Activated CD4-positive, CD25-positive, alpha-beta regulatory T cell treated with anti-CD3 and anti-CD28 coated beads, Interleukin-2, amount 50 U/mL, for 24 hours (primary cell): ENCODE measurements at places on chromosomes 1 and 21.

- ATAC-seq: no peak
Observed at GRCh38 chr1:60225486-60225885, 151.9 kb upstream of the C1orf87 start.

- ATAC-seq: no peak
Observed at GRCh38 chr1:107487506-107487905, 346.7 kb downstream of the NTNG1 start.

DNA sequence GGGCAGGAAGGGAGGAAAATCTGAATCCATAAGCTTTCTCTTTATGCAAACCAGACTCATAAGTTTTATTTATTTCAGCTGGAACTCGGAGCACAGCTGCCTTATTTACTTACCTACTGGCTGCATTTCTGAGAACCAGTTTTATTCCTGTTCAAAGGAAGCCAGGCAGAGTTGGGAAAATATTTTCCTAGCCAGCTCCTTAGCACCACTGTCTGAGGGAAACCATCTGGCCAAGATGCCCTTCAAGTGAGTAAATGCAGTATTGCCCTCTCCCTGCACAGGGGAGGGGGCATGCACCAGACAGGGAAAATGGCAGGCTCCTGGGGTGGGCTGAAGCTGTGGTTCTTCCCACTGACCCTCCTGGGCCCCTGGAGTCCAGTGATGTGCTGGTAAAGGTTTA is 28.9 kb upstream of the FMOD start:
- ATAC-seq: no peak

GRCh38 chr1:214970016-214970415 is 112.5 kb upstream of the KCNK2 start:
- no peak for ATAC-seq

DNA sequence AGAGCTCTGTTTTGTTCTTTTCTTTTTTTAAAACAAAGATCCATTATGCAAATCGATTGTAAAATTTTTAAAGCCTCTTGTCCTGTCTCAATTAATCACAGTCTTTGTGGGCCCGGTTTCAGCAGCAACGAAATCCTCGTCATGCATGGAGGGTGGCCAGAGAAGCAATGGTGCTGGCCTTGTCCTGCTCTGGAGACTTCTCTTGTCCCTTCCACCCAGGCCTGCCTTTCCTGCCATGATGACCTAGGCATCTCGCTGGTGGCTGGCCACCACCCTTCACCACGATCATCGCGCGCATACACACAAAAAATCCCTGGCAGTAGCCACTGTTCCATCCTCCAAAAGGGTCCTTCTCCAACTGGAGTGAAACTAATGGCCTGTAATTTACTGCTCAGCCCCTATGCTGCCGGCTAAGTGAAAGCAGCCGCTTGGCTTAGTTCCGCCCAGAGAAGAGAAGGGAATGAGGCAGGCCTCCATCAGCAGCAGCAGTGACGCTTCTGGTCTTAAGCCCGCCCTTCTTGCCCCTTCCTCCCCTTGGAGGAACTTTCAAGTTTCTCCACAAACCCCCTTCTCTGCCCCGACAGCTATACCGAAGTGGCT is 309.5 kb downstream of the NPHP4 start:
- ATAC-seq: no peak

GRCh38 chr1:153598309-153599172 is 14.4 kb downstream of the S100A16 start:
- peak; percentile 83 for ATAC-seq

DNA sequence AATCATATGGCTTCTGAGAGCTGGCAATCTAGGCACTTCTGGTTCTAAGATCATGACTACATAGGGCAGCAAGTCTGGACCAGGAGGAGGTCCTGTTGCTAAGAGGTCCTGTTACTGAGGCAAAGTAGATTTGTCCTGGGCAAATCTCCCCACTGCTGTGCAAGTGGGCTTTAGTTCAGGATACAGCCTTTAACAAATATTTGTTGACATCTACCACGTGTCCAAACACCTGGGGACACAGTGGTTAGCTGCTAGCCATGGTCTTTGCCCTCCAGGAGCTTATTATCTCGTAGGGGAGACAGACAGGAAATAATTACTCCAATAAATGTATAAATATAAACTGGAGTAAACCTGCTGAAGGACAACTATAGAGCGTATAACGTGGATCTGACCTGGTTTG is 3.2 kb downstream of the CGN start:
- no peak for ATAC-seq

DNA sequence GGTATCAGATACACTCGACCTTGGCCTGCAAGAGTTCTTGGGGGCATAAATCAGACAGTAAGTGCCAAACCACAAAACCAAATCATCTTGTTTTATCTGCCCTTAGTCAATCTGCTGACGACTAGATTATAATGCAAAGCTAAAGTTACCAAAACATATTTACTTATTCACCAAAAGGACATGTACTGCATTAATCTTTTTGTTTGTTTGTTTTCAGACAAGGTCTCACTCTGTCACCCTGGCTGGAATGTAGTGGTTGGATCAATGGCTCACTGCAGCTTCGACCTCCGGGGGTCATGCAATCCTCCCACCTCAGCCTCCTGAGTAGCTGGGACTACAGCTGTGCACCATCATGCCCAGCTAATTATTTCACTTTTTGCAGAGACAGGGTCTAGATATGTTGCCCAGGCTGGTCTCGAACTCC is 114.7 kb downstream of the APP start:
- no peak for ATAC-seq

GRCh38 chr21:46153247-46154154 is 1.9 kb downstream of the FTCD start:
- peak; percentile 42 for ATAC-seq

GRCh38 chr1:226545836-226546596 is 2.5 kb upstream of the STUM start:
- no peak for ATAC-seq

- ATAC-seq: no peak
Observed at GRCh38 chr1:208187499-208188041, 56.6 kb downstream of the PLXNA2 start.

DNA sequence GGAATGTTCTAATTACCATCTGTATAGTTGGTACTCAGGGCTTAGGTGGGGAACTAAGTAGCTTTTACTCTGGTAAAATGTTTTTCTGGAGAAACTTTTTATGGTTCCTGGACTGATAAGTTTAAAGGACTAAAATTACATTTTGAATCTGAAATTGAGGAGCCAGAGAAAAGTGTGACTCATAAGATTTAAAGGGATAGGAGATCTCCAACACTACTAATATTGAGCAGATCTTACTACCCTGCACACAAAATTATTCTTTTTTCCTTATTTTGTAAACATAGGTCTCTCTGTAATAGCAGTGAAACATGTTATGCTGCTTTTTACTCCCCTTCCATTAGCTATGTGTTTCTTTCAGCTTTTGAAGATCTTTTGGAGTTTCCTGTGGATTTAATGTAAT is 32.5 kb downstream of the MTF2 start:
- no peak for ATAC-seq

- peak; percentile 63 for ATAC-seq
Observed at GRCh38 chr1:19651141-19651737, 7.1 kb downstream of the NBL1 start.

GRCh38 chr1:25487628-25488027 is 55.8 kb upstream of the LDLRAP1 start:
- ATAC-seq: no peak

DNA sequence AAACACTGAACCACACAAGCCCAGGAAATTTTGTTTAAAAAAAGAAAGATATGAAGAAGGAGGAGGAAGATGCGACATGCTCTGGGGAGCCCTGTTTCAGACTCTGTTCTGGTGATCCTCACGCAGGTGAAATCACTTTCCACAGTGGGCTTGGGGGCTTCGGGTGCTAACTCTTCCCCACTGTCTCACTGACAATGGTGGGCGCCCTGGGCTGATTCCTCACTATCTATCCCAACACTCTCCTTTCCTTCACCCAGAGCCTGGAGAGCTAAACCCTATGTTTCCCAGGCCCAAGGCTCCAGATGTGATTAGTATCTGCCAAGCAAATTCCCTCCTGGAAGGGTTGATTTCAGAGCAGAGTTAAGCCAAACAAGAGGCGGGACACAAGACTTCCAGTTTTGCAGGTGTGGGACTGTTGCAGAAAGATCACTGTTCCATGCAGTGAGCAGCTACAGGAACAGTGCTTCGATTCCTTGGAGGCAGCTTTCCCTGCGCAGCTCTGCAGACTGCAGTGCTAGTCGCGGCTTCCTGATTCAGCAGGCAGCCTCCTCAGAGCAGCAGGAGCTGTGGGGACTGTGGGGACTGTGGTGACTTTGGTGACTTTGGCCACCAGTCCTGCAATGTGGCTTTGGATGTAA is 168.3 kb downstream of the RHOU start:
- ATAC-seq: no peak

GRCh38 chr1:237146241-237146640 is 104.3 kb downstream of the RYR2 start:
- ATAC-seq: no peak

- peak; percentile 86 for ATAC-seq
Observed at GRCh38 chr1:159077120-159077961, 775 bp upstream of the AIM2 start.

GRCh38 chr1:38114241-38115026 is 67.8 kb upstream of the POU3F1 start:
- ATAC-seq: no peak

GRCh38 chr1:174200746-174201145 is 41.4 kb downstream of the RABGAP1L start:
- no peak for ATAC-seq

DNA sequence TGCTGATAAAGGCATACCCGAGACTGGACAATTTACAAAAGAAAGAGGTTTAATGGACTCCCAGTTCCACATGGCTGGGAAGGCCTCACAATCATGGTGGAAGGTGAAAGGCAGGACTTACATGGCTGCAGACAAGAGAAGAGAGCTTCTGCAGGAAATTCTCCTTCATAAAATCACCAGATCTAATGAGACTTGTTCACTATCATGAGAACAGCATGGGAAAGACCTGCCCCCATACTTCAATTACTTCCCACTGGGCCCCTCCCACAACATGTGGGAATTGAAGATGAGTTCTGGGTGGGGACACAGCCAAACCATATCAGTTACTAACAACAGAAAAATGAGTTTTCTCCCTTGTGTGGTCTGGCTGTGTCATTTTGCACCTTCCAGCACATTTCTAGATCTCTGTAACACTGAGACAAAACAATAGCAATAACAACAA is 741.4 kb downstream of the KCNT2 start:
- ATAC-seq: no peak

DNA sequence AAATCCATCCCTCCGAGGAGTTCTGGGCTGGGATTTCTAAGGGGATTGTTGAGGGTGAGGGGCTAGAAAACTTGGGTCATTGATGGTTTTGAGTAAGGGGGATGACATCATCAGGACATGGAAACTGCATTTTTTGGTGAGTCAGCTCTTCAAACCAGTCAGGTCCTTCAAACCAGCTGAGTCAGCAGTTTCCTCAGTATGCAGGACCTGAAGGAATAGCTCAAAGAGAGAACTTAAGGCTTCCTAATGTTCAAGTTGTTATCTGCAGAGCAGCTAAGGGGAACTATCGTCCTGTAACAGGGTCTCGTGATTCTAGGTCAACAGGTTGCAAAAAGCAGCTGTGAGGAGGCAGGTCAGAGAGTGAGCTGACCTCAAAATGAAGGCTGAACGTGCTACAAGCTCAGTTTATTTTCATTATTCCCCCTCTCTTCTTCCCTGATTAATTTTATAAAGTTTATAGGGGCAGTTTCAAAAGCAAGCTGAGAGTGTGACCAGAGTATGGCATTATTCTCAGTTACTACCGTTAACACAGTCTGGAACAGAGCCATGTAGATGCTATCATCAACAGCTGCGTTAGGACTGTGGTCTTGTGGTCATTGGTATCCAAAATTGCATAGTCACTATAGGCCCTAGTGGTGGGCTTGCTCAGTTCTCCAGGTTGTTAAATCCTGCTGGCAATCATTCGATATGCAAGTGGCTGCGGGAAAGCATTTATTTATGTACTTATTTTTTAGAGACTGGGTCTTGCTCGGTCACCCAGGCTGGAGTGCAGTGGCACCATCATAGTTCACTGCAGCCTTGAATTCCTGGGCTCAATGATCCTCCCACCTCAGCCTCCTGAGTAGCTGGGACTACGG is 10.7 kb upstream of the SDC3 start:
- ATAC-seq: no peak

- no peak for ATAC-seq
Observed at GRCh38 chr1:172653015-172653709, 5.7 kb upstream of the FASLG start.

DNA sequence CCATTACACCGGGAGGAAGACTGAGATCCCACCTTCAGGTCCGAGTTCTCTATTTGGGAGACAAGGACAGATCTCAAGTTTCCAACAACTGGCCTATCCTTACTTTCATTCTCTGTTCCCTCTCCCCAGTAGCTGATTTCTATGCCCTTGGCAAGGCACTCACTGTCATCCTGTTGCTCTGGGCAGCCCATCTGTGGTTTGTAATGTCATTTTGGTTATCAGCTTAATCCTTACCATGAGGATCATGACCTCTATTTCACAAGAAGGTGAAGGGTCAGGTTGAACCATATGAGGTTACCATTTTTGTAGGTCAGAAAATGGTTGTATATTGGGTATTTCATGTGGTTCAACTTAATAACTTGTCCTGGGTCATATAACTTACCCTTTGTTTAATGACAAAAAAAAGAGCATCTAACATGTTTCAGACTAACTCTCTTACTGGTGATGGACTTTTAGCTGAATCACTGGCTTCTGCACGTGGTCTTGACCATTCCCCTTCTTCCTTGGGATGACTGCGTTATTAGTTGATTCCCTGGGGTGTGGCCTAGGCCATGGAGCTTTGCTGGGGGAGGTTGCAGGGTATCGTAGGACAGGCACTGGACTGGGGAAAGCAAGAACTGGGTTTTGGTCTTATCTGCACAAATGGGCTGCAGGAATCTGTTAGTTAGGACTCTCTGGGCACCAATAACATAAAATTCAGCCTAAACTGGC is 120.2 kb downstream of the ACTL8 start:
- no peak for ATAC-seq

DNA sequence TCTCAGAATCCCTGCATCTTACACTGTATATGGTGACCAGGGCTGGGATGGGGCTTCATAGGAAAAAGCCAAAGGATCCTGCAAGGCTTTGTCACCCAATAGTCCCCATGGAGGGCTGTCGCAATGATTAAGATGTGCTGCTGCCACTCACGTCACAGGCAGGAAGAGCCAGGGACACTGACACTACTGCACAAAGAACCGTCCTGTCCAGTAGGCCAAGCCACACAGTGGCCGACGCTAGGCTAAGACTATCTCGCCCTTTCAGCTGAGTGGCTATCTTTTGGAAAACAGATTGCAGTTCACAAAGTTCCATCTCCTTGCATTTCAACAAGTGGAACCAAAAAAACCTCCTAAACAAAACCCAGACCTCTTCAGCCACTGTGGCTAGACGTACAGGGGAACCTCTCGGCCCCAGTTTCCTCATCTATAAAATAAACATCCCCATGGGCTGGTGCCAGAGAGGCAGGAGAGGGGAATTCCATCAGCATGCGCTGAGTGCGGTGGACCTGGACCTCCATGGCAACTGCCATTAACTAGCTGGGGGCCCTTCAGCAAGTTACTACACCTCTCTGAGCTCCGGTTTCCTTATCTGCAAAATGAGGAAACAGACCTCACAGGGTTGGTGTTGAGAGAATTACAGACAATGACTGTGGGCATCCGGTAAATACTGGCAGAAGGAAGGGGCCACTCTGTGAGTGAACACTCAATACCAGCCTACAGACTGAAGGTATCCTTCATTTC is 8.7 kb downstream of the CAPZB start:
- ATAC-seq: peak; percentile 74
